CD8-positive, alpha-beta memory T cell (primary cell): ENCODE measurements at places on chromosomes 3 and 15. TPM values are rescaled to one million over a fixed set of nuclear protein-coding genes. Genes with fewer than 3 reads are reported as not detected.
A peak's percentile ranks its signal among the peaks of the same experiment; 100 is the strongest.

DNA sequence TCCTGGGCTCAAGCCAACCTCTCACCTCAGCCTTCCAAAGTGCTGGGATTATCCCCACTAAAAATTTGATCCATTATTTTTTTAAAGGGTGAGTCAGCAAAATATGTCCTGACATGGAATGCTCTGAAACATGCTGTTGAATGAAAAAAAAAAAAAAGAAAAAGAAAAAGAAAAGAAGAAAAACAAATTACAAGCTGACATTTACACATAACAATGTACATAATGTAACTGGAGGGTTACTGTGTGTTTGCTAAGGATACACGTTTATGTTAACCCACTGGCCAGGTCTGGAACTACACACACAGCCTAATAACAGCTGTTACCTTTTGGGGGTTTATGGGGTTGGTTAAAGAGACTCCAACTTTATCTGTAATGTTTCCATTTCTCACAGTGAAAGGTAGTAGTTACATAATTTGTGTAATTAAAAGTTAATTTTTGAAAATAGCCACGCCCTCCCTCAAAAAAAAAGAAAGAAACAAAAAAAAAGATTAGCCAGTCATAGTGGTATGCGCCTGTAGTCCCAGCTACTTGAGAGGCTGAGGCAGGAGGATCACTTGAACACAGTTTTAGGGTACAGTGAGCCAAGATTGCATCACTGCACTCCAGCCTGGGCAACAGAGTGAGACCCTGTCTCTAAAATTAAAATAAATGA is 3.1 kb upstream of the MESP2 start:
- DNase-seq: no peak
- H3K4me3 ChIP-seq: no peak overlapping the region
- H3K4me1 ChIP-seq: no peaks in the 10 kb centered on the region
- H3K27me3 ChIP-seq: peaks cover 8% of the 10 kb centered on the region

DNA sequence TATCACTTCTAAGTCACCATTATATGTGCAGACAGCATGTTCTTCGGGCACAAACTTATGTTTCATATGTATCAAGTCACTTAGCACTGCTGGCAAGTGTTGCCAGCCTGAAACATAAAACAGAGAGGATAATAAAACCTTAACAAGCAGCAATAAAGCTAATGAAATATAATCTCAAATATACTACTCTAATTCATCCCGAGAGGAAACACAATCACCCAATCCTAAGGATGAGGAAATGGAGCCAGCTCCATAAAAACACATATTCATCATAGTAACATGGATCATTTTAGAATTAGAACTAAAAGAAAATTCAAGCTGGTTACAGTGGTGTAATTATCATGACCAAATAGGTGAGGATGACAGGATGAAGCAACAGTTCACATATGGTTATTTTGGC is 1072.7 kb downstream of the EPHA3 start:
- H3K36me3 ChIP-seq: no peaks in the 10 kb centered on the region
- H3K27me3 ChIP-seq: no peaks in the 10 kb centered on the region
- DNase-seq: no peak
- H3K4me1 ChIP-seq: no peaks in the 10 kb centered on the region

GRCh38 chr3:126751611-126752302 is 47.7 kb downstream of the CHCHD6 start:
- no peaks in the 10 kb centered on the region for H3K27me3 ChIP-seq
- no peaks in the 10 kb centered on the region for H3K4me1 ChIP-seq
- no peak for DNase-seq
- H3K27ac ChIP-seq: no peak overlapping the region

DNA sequence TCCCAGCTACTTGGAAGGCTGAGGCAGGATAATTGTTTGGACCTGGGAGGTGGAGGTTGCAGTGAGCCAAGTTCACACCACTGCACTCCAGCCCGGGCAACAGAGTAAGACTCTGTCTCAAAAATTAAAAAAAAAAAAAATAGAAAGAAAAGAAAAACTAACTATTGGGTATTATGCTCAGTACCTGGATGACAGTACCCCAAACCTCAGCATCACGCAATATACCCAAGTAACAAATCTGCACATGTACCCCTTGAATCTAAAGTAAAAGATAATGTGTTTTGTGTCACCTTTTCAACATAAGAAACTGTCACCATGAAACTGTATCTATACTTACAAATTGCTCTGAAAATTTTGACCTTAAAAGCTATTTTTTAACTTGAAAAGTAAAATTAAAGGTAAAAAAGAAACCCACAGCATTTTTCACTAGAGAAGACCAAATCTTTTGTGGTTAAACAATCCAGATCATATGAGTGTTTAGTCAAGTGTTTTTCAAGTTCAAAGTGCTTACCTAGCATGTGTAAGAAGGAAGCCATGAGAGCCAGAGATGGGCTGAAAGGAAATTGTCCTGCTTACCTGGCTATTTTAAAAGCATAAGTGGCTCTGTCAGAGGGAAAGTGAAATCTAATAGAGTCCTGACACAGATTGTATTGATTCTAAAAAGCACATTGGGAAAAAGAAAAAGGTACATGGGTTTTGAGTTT is 50.5 kb downstream of the MYO1E start:
- no peaks in the 10 kb centered on the region for H3K4me1 ChIP-seq
- no peak overlapping the region for H3K27ac ChIP-seq
- no peaks in the 10 kb centered on the region for H3K36me3 ChIP-seq
- H3K4me3 ChIP-seq: no peak overlapping the region
- no peak for DNase-seq

- no peak overlapping the region for H3K27ac ChIP-seq
- no peak overlapping the region for H3K4me3 ChIP-seq
- H3K36me3 ChIP-seq: no peaks in the 10 kb centered on the region
- no peak for DNase-seq
- H3K4me1 ChIP-seq: no peaks in the 10 kb centered on the region
- no peaks in the 10 kb centered on the region for H3K27me3 ChIP-seq
Measured at GRCh38 chr3:40044487-40044886, 235.1 kb downstream of the MYRIP start.

GRCh38 chr15:38075466-38075865 is 141.0 kb downstream of the TMCO5A start:
- H3K27ac ChIP-seq: no peak overlapping the region
- H3K4me1 ChIP-seq: no peaks in the 10 kb centered on the region
- no peak for DNase-seq
- no peaks in the 10 kb centered on the region for H3K36me3 ChIP-seq
- peaks cover 4% of the 10 kb centered on the region for H3K27me3 ChIP-seq

DNA sequence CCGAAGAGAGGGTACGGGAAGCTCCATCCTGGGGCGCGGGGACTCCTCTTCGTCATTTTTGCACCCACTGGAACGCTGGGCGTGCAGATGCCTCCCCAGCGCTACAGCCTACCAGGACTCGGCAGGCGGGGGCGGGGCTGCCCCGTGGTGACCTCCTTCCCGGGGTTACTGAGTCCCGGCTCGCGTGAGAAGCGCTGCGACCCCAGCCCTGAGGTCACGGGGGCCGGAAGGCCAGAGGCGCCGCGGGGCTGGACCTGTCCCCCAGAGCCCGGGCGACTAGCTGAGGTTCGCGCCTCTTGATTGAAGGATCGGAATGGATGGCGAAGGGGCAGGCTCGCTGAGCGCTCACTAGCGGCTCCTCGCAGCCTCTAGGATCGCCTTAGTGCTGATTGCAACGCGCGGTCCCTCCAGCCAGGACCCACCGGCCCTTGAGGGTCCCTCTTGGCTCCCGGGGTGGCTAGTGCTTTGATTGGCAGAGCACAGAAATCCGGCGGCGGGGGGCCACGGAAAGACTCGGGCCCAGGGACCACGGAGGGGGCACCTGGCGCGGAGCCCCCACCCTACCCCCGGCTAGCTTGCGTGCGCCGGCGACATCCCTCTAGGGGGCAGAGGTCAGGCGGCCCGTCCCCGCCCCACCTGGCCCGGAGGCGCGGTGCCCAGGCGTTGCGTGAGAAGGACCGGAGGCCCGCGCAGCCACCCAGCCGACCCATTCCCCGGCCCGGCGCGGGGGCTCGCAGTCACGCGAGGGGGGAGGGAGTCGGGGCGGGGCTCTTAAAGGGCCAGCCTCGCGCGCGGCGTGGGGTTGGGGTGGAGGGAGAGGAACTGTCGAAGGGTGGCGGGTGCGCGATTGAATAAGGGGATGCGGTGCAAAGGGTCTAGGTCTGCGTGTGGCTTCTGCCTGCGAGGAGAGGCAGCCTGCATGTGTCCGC is 781 bp upstream of the CYP1A1 start:
- peak overlapping the region; percentile 63 for H3K4me3 ChIP-seq
- H3K36me3 ChIP-seq: no peaks in the 10 kb centered on the region
- H3K27me3 ChIP-seq: peaks cover 3% of the 10 kb centered on the region
- peaks cover 7% of the 10 kb centered on the region for H3K4me1 ChIP-seq
- peak; percentile 39 for DNase-seq
- no peak overlapping the region for H3K27ac ChIP-seq

GRCh38 chr15:35717721-35718120 is 171.8 kb upstream of the DPH6 start:
- no peaks in the 10 kb centered on the region for H3K36me3 ChIP-seq
- DNase-seq: no peak
- no peaks in the 10 kb centered on the region for H3K27me3 ChIP-seq
- H3K4me3 ChIP-seq: no peak overlapping the region

DNA sequence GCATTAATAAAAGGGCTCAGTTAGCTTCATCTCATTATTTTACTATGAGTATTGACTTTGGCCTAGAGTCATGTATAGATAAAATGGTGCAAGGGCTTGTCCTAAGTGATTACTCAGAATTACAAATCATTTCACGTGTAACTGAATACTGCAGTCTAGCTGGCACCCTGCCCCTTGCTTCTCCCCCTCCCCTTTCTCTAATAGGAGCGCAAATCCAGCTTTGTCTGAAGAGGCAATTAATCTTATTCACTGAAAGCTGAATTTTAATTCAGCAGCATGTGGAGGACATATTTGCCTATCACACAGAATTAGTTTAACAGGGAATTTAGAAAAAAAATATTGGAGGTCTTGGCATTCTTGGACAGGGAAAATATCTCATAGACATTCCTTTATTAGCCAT is 412.1 kb upstream of the DPH6 start:
- no peaks in the 10 kb centered on the region for H3K27me3 ChIP-seq
- H3K4me1 ChIP-seq: no peaks in the 10 kb centered on the region
- no peak for DNase-seq

- H3K36me3 ChIP-seq: no peaks in the 10 kb centered on the region
- no peaks in the 10 kb centered on the region for H3K27me3 ChIP-seq
- no peak overlapping the region for H3K4me3 ChIP-seq
- no peaks in the 10 kb centered on the region for H3K4me1 ChIP-seq
- no peak overlapping the region for H3K27ac ChIP-seq
Measured at GRCh38 chr3:139537795-139538621, 1.5 kb downstream of the RBP1 start.

- H3K27me3 ChIP-seq: no peaks in the 10 kb centered on the region
- H3K36me3 ChIP-seq: no peaks in the 10 kb centered on the region
- H3K27ac ChIP-seq: no peak overlapping the region
Measured at GRCh38 chr15:37014137-37014536, 86.2 kb downstream of the MEIS2 start.

Gene ANKRD34C
- total RNA-seq: not detected

Gene GOLGA6D
- not detected for total RNA-seq

Gene PLAAT1
- total RNA-seq: not detected

Gene KIF7
- total RNA-seq: 2.7 TPM

Gene RARRES1
- not detected for total RNA-seq

Gene MORC1
- total RNA-seq: not detected

Gene RNF111
- total RNA-seq: 24.8 TPM

Gene MUC20
- total RNA-seq: 0.96 TPM

Gene PLEKHO2
- total RNA-seq: 16.1 TPM

Gene ARHGEF26
- total RNA-seq: 0.09 TPM

Gene AGBL1
- total RNA-seq: not detected
